T-helper 2 cell (primary cell): ENCODE measurements at places on chromosomes 5 and 9.

DNA sequence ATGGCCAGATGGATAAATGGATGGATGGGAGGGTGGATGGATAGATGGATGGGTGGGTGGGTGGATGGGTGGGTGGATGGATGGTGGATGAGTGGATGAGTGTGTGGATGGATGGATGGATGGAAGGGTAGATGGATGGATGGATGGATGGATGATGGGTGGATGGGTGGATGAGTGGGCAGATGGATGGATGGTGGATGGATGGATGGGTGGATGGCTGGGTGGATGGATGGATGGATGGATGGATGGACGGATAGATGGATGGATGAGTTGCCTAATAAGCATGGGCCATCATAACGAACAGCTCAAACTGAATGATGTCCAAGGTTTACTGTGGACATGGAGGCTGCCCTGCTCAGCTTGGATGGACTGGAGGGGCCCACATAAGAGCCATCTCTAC is 89.8 kb upstream of the SMIM23 start:
- DNase-seq, result no peak

DNA sequence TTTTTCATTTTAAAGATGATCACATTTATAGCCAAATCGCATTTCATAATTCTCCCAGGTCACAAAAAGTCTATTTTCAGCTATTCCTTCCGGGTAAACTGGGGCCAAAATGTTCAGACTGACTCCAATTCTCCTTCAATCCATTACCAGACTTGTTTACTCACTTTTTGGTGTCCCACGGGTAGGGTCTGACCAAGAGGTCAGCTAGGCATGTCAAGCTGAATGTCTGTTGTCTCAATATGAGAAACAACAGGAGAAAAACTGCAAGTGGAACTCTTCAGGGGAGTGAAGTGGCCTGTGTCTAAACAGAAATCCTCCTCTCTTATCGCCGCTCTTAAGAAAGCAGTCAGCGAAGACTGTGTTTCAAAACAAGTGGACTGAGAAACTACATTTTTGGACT is 171.3 kb downstream of the APBA1 start:
- no peak for DNase-seq

DNA sequence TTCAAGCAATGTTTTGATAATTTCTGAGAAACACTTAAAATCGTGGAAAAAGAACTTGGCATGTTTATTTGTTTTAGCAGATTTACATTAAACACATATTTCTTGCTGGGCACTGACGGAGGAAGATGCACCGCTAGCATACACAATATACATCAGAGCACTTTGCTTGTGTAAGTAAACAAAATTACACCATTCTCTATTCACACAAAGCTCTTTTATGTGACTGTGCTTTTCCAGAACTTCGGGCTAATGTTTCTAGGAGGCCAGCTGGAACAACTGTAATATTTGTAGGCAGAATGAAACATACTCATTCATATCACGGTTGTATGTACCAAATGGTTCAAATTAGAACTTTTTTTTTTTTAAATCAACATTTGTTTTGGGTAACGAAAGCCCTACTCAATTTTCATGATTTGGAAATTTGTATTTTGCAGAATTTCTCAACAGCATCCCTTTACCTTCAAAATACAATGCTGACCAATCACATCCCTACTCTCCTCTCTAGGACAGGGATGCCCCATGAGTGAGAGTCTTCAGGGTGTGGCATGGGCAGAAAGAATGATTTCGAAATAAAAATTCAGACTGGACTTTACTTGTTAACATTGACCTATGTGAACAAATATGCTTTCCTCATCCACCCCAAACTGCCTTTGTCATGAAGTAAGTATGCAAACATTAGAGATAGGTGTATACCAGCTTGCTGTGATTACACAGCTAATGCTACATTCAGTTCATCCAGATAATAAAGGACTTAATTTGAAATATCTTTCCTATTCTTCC is 425.1 kb downstream of the BNC2 start:
- no peak for DNase-seq

DNA sequence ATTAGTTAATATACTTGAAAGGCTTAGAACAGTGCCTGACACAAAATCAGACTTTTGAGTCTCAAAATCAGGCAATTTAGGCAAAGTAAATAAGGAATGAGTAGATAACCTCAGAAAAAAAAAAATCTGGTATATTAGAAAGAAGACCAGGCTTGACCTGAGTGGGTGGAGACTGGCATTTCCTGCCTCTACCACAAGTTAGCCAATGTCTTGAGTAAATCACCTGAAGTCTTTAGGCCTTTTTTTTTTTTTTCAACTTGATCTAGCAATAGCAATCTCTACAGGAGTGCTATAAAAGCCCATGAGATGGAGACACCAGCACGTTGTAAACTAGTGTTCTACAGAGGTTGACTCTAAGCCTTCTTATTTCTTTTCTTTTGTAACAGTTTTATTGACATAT is 104.2 kb upstream of the RASEF start:
- no peak for DNase-seq

GRCh38 chr5:128328446-128328845 is 209.6 kb downstream of the FBN2 start:
- no peak for DNase-seq

GRCh38 chr5:82332886-82333615 is 54.9 kb upstream of the RPS23 start:
- DNase-seq, result no peak

DNA sequence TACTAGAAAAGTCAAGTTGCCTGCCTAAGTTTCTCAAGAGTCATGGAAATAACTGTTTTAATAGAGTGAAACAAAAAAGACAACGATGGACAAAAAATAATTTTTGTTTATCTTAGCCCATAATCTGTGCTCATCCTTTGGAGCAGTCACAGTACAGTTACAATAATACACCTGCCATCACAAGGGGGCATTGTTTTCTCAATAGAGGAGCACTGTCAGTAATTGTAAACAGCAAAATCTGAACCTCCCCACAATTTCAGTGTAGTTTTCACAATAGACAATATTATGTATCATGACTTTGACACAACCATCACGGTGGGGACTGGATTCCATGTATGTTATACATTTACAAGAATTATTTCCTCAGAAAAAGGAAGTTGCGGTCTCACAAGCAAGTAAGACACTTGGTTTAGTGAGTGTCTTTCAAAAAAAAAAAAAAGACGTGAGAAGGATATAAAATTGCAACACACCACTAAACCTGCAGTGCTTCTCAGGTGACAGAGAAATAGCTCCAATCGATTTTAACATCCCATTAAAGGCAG is 586.3 kb downstream of the PTPRD start:
- DNase-seq, result no peak
